ENCODE measurements at places on chromosomes 4 and X.

GRCh38 chr4:142817442-142817841 lies 28.7 kb downstream of the INPP4B start:
- no peak for DNase-seq

GRCh38 chrX:40150503-40150902 lies 52.7 kb upstream of the BCOR start:
- no peak for DNase-seq

DNA sequence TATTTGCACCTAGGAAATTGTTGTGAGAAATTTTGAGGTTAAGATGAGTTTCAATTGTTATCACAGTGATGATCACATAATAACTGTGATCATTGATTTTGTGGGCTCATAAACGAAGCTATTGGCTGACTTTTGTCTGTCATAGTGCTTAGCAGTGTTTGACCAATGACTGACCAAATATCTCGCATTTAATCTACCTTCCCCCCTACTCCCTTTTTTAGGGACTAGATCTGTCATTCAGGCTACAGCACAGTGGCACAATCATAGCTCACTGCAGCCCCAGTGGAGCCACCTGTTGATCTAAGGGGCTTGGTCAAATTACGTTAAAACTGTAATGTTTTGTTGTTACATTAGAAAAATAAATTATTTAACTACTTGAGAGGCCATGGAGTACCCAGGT lies 1.5 kb downstream of the FUNDC2 start:
- DNase-seq: no peak

- DNase-seq: no peak
These were observed 133.4 kb downstream of the ADGRL3 start for GRCh38 chr4:61333490-61333889.

- DNase-seq: no peak
These were observed at the start of gene SORBS2 for GRCh38 chr4:185811509-185812364. Gene SORBS2, minus strand, starts transcription at chr4:185812194. Its CDS starts 121,623 bp downstream, at chr4:185690571.

DNA sequence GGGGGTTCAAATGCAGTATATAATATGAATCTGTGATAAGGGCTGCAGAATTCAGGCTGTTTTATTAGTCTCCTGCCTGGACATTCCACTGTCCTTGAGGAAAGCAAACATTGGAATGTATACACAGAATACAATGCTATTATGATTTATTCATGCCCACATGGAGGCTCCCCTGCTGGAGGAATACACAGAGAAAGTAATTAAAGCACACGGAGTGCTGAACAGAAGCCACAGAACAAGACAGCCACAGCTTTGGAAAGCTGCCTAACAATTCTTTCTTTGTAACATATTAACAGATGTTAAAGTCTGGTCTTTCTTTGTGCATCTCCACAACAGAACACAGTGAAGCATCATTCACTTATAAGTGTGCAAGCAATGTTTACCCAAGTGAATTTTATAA lies 155.8 kb downstream of the ARAP2 start:
- no peak for DNase-seq

DNA sequence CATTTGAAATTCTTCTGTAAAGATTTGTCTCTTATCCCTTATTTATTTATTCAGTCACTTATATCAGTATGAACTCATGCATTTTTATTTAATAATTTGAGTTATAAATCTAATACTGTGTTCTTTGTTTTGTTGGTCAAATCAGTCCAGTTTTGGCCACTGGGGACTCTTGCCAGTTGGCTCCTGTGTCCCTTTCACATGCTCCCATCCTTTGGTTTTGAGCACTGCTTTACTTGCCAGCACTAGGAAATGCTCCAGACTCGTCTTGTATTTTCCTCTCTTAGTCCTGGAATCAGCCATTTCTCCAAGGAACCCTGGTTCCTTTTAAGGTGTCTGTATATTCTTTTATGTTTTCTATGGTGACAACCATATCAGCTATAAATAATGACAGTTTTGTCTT lies 28.1 kb downstream of the KANTR start:
- DNase-seq: no peak

DNA sequence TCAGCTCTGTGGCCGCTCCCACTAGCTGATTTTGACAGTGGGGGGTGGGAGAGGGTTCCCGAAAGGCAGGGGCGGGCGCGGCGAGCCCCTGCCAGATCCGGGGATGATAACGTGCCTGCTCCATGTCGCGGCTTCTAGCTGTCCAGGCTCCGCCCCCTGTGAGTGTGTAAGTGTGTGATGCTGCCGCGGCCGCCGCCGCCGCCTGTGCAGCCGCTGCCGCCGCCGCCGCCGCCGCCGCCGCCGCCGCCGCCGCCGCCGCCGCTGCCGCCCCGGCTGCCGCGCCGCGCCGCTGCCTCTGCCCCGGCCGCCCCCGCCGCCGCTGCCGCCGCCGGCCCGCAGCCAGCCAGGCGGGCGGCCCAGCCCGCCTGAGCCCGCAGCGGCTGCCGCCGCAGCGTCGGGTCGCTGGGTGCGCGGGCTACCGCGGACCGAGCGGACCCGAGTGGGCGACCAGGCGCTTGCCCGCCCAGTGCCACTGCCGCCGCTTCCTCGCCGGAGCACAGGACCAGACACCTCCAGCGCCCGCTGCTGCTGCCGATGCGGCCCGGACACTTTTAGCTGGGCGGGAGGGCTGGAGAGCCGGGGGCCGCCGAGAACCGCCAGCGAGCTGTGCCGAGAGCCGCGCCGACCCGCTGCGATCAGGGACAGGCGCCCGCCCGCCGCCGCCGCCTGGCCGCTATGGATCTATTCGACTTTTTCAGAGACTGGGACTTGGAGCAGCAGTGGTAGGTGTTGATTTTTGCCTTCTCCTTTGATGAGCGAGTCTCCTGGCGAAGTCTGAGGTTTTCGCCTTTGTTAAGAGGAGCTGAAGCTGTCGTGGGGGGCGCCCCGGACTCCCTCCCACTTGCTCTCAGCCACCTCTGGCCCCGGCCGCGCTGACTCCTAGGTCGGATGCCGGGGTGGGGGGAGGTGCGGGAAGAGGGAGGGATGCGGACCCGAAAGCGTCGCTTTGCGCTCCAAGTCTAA lies at the start of gene AFF2:
TSS of gene AFF2 (plus strand) at position 195 of the 963 bp plus-strand sequence. CDS start at position 676, 481 bp downstream.
- no peak for DNase-seq

- no peak for DNase-seq
These were observed 118.9 kb downstream of the EVC2 start for GRCh38 chr4:5589495-5589894.

Measured in stimulated activated CD4-positive, alpha-beta T cell treated with anti-CD3 and anti-CD28 coated beads, Interleukin-1b, Interleukin-23, amount 100 ng/mL, for 1 hour (primary cell).